ENCODE measurements at places on chromosomes 11 and 22.

DNA sequence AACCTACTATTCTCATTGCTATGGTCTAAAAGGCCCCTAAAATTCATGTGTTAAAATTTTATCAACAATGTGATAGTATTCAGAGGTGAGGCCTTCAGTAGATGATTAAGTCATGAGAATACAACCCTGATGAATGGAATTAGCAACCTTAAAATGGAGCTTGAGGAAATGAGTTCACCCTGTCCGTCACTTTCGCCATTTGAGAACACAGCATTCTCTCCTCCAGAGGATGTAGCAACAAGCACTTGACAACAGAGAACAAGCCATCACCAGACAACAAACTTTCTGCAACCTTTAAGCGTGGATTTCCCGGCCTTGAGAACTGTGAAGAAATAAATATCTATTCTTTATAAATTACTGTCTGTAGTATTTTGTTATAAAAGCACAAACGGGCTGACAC is 197.0 kb downstream of the SBF2 start:
- no peak for DNase-seq

DNA sequence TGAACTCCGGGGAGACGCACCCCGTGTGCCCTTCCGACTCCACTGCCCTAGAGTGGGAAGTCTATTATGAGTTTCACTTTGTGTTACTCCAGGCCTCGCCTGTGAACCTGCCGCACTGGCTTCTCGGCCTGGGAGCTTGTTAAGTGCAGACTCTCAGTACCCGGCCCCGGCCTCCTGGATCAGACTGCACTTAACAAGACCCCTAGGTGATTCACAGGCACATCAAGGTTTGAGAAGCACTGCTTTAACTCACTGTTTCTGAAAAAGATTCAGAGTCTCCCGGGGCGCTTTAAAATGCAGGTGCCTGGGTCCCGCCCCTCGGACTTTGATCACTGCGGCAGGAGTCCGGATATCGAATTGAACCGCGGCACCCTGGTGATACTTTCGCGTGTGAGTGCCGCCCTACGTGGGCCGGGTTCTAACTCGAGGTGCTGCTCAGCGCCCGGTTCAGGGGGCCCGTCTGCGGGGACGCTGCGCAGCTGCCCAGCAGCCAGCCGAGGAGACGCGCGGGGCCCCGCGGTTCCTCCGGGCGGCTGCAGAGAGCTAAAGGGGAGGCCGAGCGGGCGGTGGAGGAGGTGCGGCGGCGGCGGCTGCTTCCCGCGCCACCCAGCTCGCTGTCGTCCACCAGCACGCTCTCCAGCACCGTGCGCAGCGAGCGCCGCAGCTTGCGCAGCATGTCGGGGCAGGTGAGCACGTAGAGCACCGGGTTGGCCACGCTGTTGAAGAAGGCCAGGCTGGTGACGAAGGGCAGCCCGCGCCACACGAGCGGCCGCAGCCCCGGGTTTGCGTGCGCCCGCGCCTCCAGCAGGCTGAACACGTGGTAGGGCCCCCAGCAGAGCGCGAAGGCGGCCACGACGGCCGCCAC is 3.4 kb downstream of the PTGDR2 start:
- DNase-seq, result no peak

- DNase-seq, result peak; percentile 81
Measured at GRCh38 chr11:120564573-120565311, 53.2 kb downstream of the GRIK4 start.

- DNase-seq, result no peak
Measured at GRCh38 chr11:75813622-75814039, 1.4 kb upstream of the UVRAG start.

DNA sequence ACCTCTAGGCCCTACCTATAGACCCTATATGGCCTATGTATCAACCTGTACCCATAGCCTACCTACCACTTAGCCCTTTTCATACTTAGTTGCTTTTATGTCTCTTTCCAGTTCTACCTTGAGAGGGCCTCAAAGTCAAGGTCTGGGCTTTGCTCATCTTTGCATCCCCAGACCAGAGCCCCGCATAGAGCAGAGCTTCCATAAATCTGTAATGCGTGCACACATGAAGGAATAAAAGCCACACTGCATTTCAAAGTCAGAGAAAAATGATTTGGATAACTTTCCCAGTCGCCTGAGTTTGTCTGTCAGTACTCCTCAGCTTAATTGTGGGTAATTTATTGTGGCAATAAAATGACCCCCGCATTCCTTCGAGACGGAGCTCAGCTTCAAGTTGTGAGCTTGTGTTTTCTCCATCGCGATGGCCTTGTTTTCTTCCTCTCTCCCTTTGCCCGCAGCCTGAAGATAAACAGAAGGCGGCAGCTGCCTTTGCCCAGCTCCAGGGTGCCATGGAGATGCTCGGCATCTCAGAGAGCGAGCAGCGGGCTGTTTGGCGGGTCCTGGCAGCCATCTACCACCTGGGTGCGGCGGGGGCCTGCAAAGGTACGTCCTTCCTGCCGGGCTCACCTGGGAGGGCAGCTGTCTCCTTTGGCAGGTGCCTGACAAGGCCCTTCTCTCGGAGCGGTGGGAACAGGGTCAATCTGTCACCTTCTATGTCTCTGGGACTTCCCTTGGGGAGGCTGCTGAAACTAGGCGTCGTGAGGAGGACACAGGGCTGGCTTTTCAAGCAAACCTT is 55.7 kb downstream of the MYO18B start:
- no peak for DNase-seq

- peak; percentile 15 for DNase-seq
Measured at GRCh38 chr22:29312218-29313125, 3.0 kb downstream of the RASL10A start.

DNA sequence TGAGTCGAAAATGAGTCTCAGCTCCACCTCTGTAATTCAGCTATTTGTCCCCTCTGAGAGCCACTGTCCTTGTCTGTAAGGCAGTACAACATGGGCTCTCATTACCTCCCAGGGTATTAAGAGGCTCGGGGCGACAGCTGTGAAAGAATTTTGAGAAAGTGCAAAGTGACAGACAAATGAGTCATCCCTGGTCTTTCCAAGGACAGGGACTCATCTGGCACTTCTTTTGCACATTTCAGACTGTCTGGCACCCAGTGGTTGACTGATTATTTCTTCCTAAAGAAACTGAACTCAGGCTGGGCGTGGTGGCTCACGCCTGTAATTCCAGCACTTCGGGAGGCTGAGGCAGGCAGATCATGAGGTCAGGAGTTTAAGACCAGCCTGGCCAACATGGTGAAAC is 62.1 kb upstream of the ARFGAP3 start:
- DNase-seq, result no peak

GRCh38 chr11:73734993-73735392 is 25.9 kb downstream of the RAB6A start:
- DNase-seq, result no peak

DNA sequence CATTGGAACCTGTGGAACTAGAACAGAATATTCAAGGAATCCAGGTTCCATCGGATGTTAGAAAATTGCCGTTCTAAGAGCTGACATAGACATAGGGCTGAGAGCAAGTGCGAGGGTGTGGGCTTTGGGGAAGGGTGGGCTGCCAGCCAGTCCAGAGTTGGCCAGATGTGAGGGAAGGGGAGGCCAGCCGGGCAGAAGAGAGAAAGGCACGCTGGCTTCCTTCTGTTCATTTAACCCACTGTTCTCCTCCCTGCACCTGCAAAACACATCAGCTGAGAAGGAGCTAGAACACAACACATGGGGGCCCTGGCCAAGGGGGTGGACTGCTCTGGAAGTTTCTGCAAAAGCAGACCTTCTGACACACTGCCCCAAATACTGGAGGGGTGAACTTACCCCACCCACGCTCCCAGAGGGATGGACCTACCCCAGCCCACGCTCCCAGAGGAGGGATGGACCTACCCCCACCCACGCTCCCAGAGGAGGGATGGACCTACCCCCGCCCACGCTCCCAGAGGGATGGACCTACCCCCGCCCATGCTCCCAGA is 98.0 kb downstream of the SHANK2 start:
- DNase-seq, result no peak

- no peak for DNase-seq
Measured at GRCh38 chr11:61927501-61927900, 10.1 kb upstream of the RAB3IL1 start.

DNA sequence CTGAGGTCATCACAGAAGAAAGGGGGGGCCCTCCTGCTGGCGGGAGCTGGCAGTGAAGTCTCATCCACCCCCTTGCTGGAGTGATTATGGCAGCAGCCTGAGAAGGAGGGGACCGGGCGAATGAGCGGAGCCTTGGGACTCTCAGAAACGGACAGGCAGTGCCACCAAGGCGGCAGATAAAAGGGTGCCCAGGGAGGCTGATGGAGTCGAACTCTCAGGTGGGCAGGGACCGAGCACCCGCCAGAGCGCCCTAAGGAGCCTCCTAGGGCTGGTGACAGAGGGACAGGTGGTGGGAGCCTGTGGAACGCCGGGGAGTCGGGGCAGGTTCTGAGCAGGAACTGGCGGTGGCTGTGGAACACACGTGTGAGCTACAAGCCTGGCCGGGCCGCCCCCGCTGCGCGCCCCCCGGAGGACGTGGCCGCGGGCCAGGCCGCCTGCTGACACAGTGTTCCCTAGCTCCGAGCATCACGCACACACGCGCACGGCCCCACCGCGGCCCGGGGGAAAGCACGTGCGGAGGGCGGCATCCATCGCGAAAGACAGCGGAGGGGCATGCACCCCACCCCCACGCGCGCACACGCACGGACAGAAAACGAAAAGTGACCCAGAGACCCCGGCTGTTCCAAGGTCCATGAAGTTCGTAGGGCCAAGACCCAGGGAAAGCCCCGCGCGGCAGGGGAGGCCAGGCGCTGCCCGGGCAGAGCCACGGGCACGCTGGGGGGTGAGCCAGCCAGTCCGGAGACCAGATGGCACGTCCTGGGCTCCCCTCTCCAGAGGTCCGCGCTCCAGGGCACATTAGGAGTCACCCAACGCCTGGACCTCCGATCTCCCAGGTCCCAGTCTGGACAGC is 1.0 kb downstream of the VWCE start:
- peak; percentile 67 for DNase-seq

GRCh38 chr11:118045191-118045590 is 31.7 kb upstream of the TMPRSS4 start:
- DNase-seq, result no peak

- DNase-seq, result no peak
Measured at GRCh38 chr11:113043698-113044097, 82.5 kb downstream of the NCAM1 start.

DNA sequence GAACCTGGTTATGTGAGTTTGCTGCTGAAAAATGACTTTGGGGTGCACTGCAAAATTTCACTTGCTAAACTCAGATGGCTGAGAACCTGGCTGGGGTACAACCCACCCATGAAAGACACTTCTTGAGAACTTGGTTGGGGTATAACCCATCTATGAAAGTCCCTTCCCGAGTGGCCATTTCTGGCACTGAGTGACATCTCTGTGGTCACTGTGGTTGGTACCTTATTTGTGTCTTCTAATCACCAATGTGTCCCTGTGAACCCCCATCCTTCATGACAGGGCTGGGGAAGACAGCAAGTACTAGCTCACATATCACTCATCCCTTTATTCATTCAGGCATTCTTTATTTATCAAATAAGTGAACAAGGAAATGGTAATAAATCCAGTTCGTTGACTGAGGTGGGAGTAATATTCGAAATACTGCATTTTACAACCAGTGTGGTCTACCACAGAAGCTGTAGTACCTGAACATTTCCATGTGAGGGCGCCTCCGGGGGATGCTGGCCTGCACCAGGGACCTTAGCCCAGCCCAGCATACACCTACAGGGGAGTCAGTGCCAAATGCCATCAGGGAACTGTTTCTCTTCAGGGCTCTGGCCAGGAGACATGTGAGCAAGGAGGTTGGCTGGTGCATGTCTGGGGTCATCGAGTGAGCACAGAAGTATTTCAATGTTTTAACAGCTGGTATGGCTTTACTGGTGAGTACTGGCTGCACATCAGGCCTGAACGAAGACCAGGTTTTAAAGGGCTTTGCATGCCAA is 122.1 kb downstream of the CSNK2A3 start:
- peak; percentile 22 for DNase-seq

DNA sequence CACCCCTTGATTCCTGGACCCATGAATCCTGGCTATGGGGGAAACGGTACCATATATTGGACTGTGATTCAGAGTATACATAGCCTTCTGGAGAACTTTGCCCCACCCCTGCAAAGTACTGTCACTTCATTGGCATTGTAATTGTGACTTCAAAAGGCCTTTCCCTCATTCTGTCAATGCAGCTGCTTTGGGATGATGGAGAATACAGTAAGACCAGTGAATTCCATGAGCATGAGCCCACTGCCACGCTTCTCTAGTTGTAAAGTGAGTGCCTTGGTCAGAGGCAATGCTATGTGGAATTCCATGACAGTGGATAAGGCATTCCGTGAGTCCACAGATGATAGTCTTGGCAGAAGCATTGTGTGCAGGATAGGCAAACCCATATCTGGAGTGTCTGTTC is 25.7 kb upstream of the MSANTD2 start:
- DNase-seq, result no peak

- no peak for DNase-seq
Measured at GRCh38 chr22:44491269-44492035, 6.6 kb downstream of the RTL6 start.

DNA sequence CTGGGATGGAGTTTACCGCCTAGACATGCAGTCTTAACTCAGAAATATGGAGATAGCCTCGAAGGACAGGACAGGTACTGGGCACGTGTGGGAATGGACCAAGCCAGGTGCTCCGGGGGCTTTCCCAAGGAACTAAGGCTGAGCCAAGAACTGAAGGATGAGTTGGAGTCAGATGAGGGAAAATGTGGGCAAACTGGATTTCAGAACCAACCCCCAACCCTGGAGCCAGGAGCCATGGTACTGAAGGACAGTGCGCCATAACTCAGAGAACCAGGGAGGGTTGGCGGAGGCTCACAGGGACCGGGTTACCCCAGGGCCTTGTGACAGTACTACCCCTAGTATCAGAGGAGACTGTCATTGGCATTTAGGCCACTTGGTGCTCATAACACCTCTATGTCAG is 2.5 kb upstream of the MIF start:
- DNase-seq, result no peak

GRCh38 chr11:89182773-89183518 is 5.3 kb downstream of the TYR start:
- DNase-seq, result no peak

GRCh38 chr11:8810540-8811301 is 100.3 kb upstream of the AKIP1 start:
- peak; percentile 37 for DNase-seq

GRCh38 chr22:35446365-35446764 is 46.4 kb downstream of the MCM5 start:
- no peak for DNase-seq

DNA sequence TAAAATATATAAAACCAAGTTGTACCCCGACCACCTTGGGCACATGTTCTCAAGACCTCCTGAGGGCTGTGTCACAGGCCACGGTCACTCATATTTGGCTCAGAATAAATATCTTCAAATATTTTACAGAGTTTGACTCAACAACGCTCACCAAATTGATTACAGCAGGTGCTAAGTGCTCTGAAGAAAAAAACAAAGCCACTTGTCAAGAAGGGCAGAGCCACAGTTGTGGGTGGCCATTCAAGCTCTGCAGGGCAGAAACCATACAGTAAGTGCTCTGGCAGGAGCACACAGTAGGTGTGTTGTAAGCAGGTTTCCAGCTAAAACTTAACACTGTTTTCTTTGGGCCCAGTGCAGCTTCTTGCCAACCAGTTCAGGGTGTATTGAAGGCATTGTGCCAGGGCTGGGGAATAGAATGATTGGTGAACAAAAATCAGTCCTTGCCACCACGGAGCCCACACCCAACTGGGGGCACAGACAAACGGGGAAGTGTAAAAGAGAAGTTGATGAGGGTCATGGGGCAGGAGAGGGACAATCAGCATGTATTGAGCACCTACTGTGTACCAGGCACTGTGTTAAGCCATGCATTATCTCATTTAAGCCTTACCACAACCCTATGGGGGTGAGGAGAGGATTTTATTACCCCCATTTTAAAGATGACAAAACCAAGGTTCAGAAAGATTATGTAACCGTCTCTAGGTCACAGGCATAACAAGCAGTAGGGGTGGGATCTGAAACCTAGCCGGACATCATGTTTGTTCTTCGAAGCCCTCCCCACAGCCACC is 18.2 kb downstream of the ARRB1 start:
- DNase-seq, result no peak

All from GM12891 (cell line).